Stimulated activated CD4-positive, alpha-beta T cell treated with anti-CD3 and anti-CD28 coated beads, Interleukin-15, amount 100 ng/mL, for 1 hour (primary cell): ENCODE measurements at places on chromosomes 6 and 20.

DNA sequence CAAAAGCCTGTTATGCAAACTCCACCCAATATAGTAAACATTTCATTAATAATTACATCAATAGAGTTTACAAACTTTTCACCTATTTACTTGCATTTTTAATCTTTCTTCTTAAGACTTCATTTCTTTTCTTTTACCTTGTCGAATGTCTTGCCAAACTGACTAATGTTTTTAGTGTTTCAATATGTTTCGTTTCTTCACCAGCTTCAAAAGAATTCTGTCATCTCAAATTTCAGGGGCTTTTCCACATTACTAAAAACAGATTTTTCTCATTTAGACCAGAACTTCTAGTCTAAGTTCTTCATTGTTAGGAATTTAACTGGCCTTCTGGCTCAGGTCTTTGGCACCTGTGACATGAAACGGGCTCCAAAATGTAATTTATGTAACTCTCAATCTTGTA is 196.5 kb downstream of the ARHGAP18 start:
- no peak for DNase-seq

- DNase-seq = no peak
These were observed 31.9 kb downstream of the SERPINB6 start for GRCh38 chr6:2939315-2940009.

GRCh38 chr6:15248451-15249370 is 2.8 kb downstream of the JARID2 start:
- DNase-seq = peak; percentile 82

- no peak for DNase-seq
These were observed 14.3 kb upstream of the PIM1 start for GRCh38 chr6:37155394-37156312.

DNA sequence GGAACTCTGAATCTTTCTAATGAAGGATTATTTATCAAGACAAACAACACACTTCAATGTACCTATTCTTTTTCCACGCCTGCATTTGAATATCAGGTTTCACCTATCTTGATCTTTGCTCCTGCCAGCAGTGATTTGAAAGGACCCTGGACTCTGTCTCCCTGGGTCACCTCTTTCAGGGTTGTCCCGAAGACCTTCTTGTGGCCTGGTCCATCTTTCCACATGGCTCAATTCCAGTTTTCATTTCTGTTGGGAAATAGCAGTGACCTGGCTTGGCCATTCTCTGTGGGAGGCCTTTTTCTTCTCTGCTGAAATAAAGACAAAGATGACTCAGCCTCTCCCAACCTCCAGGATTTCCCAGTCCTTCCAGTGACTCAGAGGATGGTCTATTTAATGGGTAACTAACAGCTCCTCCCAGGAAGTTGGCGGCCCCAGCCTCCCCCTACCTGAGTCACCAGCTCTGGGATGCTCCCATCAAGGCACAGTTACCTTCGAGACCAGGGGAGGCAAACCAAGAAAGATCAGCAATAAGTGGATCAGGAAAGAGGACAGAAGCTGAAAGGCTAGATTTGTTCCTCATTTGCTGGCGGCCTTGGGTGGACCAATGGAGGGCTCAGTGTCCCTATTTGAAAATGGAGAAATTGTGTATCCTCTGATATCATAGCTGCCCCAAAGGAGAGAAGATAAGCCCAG is 120.2 kb upstream of the RNF24 start:
- no peak for DNase-seq

DNA sequence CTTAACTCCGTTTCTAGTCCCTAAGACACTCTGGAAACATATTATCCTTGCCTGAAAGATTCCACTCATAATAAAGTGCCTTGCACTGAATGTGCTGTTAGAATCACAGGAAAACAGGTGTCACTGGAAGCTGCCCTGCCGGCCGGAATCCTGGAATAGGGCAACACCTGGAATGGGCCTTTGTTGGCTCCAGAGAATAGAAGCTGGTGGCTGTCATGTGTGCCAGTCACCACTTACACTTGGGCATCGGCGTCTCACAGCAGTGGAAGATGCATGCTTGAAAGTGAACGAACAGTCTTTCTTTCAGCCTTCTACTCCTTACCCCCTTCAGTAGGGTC is 90.8 kb upstream of the AFDN start:
- no peak for DNase-seq

GRCh38 chr20:46990596-46991104 is 96.0 kb downstream of the EYA2 start:
- DNase-seq = no peak

- no peak for DNase-seq
These were observed 4.5 kb downstream of the ZDHHC14 start for GRCh38 chr6:157385482-157385881.

GRCh38 chr6:131216246-131216645 is 81.0 kb downstream of the AKAP7 start:
- no peak for DNase-seq

- DNase-seq = no peak
These were observed 36.6 kb downstream of the MTRES1 start for GRCh38 chr6:107064579-107065065.

- no peak for DNase-seq
These were observed 4.6 kb downstream of the MAP3K5 start for GRCh38 chr6:136787726-136788068.

DNA sequence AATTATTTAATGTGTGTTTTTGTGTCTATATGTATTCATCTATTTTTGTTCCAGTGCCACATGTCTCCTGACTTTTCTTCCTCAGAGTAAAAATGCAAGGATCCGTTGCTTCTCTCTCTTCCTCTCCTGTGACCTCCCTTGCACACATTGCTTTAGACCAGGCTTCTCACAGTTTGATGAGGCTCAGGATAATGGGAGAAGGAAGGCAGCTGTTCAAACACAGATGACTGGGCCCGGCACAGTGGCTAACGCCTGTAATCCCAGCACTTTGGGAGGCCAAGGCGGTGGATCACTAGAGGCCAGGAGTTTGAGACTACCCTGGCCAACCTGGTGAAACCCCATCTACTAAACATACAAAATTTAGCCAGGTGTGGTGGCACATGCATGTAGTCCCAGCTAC is 241.9 kb downstream of the SAMD5 start:
- DNase-seq = no peak

DNA sequence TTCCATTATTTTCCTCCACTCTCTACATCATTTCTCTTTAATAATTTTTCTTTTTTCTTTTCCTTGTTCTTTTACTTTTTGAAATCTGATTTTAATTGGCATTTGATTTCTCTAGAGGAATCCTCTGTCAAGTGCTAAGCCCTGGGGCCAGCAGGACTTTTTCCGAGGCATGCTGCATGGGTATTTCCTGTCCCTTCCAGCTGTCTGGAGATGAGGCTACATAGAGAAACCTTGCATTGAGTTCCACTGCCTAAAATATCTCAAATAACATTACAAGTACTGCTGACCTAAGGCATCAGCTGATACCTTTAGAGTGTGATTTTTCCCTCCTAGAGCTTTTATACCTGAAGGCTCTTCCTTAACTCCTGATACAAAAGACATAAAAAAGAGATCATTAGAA is 6.2 kb downstream of the RNF217 start:
- DNase-seq = no peak

DNA sequence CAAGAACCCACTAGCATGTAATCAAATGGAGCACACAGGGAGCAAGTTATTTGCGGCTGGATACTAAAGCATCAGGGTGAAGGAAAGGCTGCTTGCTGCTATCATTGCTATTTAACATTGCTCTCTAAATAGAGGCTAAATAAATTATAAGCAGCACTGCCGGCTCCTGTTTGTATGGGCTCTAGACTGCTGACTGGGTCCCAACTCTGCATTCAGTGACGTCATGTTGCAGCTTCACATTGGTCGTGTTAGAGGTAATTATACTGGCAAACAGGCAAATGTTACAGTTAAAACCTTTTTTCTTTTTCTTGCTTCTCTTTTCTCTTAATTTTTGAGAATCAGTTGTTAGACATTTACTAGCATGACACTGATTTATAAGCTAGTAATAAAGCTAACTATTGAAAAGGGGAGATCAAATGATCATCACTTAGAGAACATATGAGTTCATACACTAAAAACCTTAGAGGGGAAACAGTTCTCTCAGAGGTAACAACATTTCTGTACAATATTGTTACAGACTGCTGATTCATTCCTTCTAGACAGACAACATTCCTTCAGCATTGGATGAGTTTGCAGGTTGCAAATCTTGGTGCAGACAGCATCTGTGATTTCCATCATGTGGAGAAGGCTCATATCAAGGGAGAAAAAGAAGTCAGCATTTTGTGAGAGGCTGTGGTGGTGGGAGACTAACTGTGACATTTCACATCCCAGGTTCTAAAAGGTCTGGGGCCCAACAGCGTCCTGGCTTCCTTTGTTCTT is 15.9 kb downstream of the RFPL4B start:
- DNase-seq = no peak

- DNase-seq = no peak
These were observed 25.1 kb downstream of the RRAGD start for GRCh38 chr6:89386917-89387491.

- DNase-seq = no peak
These were observed 112.5 kb downstream of the FAM50B start for GRCh38 chr6:3961581-3962215.

DNA sequence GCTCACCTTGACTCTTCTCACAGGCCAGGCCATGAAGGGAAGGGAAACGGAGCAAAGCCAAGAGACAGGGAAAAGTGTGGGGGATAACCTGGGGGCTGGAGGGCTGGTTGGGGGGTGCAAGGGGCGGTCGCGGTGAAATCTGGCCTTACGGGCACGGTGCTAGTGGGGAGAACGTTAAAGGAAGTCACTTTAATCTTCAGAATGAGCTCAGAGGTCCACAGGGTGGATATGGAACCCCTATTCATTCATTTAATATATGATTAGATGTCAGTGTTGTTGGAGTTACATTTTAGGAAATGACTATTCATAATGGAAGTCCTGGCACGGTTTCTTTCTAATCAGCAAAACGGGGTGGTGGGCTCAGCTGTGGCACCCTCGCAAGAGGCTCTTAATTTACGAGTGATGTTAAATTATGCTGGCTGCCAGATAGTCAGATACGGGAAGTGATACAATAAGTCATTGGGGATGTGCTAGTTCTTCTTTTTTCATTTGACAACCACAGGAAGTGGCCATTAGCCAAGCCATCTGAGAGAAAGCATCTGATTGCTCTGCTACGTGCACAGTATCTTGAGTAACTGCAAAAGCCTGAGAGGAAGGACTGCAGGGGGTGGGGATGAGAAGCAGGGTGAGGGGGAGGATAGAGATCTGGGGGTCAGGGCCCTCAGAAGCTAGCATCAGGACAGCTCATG is 253.0 kb downstream of the QKI start:
- no peak for DNase-seq

- no peak for DNase-seq
These were observed 72.3 kb upstream of the CENPW start for GRCh38 chr6:126267626-126268025.

DNA sequence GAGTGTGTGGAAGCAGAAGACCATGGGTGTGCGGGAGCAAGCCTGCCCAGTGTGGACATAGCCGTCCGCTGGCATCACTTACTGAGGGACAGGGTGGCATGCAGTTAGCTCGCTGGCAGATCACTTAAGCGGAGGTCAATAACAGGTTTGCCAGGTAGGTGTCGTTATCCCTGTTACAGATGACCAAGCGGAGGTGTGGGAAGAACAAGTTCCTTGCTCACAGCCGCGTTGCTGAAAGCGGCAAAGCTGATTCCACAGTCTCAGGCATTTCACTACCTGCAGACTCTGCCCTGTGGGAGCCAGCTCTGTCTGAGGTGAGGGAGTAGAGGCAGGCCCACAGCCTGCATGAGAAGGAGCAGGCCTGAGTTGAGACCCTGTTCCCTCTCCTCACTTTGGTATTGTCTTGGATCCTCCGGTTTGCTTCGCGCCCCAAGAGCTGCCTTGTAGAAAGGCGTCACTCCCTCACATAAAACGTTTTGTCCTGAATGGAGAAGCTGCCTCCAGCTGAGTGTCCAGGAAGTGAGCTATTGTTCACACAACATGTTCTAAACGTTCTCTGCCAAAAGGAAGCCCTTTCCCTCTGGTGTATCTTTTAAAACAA is 96.9 kb downstream of the TCP11 start:
- DNase-seq = no peak

GRCh38 chr20:41249411-41250281 is 67.9 kb downstream of the ZHX3 start:
- DNase-seq = no peak
